Liver (tissue), 10 donors: ENCODE measurements at places on chromosomes 3 and 15. TPM values are rescaled to one million over a fixed set of nuclear protein-coding genes. Genes with fewer than 3 reads are reported as not detected.

Gene ACKR4
- total RNA-seq, result 0.25 TPM

DNA sequence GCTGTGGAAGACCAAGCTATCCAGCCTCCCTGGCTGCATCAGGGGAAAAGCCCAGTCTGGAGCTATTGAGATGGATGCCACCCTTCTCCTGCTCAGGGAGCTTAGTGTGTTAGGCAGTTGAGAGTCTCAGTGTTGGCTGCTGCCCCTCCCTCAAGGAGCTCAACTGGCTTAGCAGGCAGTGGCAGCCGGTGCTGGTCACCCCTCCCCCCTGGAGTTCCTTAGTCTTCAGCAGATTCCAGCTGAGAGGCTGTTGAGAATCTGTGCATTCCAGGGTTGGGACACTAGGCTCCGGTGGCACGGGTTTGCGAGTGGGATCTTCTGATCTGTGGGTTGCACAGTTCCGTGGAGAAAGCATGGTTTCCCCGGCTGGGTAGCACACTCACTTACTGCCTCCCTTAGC, 883.8 kb downstream of the NSUN3 start:
- DNase-seq, result no peak
- no peaks in the 10 kb centered on the region for H3K4me1 ChIP-seq
- H3K36me3 ChIP-seq, result no peaks in the 10 kb centered on the region
- H3K4me3 ChIP-seq, result no peak overlapping the region

DNA sequence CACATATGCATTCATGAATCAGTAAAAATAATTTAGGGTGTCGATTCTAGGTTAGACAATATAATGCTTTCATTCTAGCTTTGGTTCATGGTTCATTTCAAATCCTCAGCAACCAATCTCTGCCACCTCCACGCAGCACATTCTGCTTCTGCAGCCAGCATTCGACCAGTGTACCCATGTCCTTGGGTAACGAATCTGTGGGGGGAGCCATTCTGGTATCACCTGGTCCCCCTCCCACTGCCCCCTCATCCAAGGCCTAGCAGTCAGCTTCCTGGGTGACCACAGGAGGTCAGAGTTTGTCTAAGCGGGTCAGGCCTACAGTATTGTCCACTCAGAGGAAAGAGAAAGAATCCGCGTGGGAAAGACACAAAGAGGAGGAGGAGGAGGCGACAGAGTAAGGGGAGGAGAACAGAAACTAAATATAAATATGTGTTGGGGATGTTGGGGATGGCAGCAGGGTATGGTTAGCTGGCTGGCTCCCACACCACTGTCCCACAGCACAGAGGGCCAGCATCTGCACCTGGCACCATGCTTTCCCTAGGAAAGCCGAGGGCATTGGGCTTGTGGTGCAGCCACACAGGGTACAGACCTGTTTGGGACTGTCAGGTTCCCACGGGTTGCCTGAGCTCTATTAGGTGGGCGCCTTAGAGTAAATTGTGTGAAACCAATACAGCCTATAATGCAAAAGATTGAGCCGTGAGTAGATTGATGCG, 12.1 kb downstream of the PAK6 start:
- no peak overlapping the region for H3K27ac ChIP-seq
- no peaks in the 10 kb centered on the region for H3K27me3 ChIP-seq
- H3K4me1 ChIP-seq, result peaks cover 13% of the 10 kb centered on the region
- DNase-seq, result no peak
- H3K36me3 ChIP-seq, result no peaks in the 10 kb centered on the region
- H3K4me3 ChIP-seq, result no peak overlapping the region

GRCh38 chr15:71705151-71705550, 105.2 kb upstream of the NR2E3 start:
- H3K4me3 ChIP-seq, result no peak overlapping the region
- peaks cover 2% of the 10 kb centered on the region for H3K4me1 ChIP-seq

GRCh38 chr3:127817406-127817841, 4.9 kb downstream of the MGLL start:
- H3K36me3 ChIP-seq, result peaks cover 22% of the 10 kb centered on the region
- H3K27ac ChIP-seq, result peak overlapping the region; percentile 80
- no peak overlapping the region for H3K4me3 ChIP-seq
- H3K27me3 ChIP-seq, result no peaks in the 10 kb centered on the region
- DNase-seq, result no peak
- peaks cover 14% of the 10 kb centered on the region for H3K4me1 ChIP-seq
